ENCODE measurements at places on chromosomes 3 and 15.

DNA sequence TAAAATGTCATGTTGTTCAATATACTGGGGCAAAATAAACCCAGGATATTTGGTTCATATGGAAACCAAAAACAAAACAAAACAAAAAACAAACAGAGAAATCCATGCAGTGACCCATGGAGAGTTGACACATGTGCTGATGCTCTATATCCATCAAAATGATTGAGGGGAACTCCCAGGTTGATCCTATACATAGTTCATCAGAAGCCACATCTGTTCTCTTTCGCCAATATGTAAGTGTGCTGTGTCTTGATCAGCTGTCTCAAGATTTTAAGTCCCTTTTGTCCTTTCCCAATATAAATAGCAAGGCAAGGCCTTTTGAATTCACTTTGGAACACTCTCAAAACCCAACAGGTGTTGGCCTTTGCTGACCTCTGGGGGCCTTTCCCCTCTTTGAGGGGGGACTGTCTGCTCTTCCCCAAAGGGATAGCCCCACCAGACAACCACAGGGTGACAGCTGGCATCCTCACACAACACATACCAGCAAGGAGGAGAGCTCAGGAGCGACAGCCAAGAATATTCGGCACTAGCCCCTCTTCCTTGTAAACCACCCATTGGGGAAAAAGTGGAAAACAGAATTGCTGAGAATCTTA lies 209.4 kb upstream of the CD96 start:
- no peaks in the 10 kb centered on the region for H3K36me3 ChIP-seq
- no peak overlapping the region for H3K27ac ChIP-seq
- no peak for DNase-seq
- H3K4me1 ChIP-seq, result no peaks in the 10 kb centered on the region

DNA sequence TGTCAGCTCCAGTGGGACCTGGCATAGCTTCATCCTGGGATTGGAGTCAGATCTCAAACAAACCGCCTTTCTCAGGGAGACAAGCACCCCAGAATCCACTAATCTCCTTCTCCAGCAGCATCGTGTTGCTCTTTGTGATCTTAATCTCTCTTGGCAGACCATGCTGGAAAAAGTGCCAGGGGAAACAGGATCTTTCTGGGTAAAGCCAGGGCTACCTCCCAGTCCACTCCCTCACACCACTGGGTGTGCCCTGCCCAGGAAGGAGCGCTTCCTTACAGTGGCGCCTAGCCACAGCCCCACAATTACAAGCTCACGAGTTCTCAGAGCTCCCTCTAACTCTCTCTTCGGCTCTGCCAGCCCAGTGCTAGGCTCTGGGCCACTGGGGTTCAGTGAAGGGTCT lies 32.2 kb downstream of the RPLP1 start:
- no peaks in the 10 kb centered on the region for H3K27me3 ChIP-seq
- H3K27ac ChIP-seq, result no peak overlapping the region
- DNase-seq, result no peak

DNA sequence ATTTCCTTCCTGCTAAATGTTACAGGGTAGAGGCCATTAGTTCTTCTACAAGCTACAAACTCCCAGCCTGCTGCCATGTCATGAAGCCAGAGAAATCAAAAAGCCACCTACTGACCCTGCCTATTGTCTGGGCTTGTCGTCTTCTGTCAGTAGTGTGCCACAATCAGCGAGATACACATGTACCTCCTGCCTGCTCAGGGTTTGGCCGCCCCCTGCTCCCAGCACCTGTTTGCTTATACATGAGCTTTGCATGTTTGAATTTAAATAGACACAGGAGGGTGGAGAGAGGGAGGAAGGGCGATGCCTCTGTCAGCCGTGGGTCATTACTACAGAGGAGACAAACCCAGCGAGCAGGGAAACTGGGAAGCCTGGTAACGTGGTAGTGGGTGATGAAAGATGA lies 106.1 kb downstream of the ROBO2 start:
- H3K4me3 ChIP-seq, result no peak overlapping the region
- no peaks in the 10 kb centered on the region for H3K4me1 ChIP-seq
- no peak for DNase-seq
- H3K27ac ChIP-seq, result no peak overlapping the region
- no peaks in the 10 kb centered on the region for H3K27me3 ChIP-seq

DNA sequence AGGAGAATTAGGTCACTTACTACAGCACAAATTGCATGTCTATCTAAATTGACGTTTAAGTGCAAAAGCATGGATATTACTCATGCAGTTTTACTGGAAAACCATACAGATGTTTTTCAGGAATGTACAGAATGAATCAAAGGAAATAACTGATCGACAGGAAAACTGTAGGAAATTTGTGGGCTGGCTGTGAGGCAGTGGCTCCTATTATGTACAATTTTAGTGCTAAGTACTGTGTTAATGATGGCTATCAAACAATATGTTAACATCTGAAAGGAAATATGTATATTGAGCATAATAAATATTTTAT lies 6.9 kb downstream of the NUDT16 start:
- no peak overlapping the region for H3K4me3 ChIP-seq
- peaks cover 10% of the 10 kb centered on the region for H3K4me1 ChIP-seq
- H3K27me3 ChIP-seq, result no peaks in the 10 kb centered on the region
- DNase-seq, result no peak
- H3K36me3 ChIP-seq, result no peaks in the 10 kb centered on the region

DNA sequence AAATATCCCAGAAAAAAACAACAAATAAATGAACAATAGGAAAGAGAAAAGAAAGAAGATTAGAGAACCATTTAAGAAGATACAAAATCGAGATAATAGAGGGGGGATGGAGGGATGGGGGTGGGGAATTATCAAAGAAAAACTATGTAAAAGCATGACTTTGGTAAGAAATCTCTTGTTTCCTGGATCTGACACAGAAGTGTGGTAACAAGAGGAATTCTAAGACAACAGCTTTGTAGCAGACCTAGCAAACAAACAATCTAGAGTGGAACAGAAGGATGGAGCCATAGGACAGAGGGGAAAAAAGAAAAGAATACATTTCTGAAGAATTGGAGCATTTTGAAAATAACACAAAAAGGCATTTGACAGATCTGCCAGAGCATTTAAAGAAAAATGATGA lies 49.3 kb upstream of the HEG1 start:
- H3K36me3 ChIP-seq, result no peaks in the 10 kb centered on the region
- H3K27ac ChIP-seq, result no peak overlapping the region
- no peak overlapping the region for H3K4me3 ChIP-seq
- no peak for DNase-seq
- H3K27me3 ChIP-seq, result no peaks in the 10 kb centered on the region

- H3K36me3 ChIP-seq, result no peaks in the 10 kb centered on the region
- no peak overlapping the region for H3K4me3 ChIP-seq
- peaks cover 10% of the 10 kb centered on the region for H3K4me1 ChIP-seq
Measured at GRCh38 chr3:98897701-98898100, 3.8 kb downstream of the DCBLD2 start.

- no peaks in the 10 kb centered on the region for H3K36me3 ChIP-seq
- H3K4me3 ChIP-seq, result no peak within 1 kb of the TSS
- no peak within 1 kb of the TSS for H3K27ac ChIP-seq
- H3K4me1 ChIP-seq, result peaks cover 3% of the 10 kb centered on the region
- DNase-seq, result no peak
- H3K27me3 ChIP-seq, result peaks cover 8% of the 10 kb centered on the region
Measured at GRCh38 chr3:126180477-126181397, at the start of gene ALDH1L1. Gene ALDH1L1 (minus strand): TSS chr3:126180586. CDS start chr3:126160979, 19,607 bp downstream.

DNA sequence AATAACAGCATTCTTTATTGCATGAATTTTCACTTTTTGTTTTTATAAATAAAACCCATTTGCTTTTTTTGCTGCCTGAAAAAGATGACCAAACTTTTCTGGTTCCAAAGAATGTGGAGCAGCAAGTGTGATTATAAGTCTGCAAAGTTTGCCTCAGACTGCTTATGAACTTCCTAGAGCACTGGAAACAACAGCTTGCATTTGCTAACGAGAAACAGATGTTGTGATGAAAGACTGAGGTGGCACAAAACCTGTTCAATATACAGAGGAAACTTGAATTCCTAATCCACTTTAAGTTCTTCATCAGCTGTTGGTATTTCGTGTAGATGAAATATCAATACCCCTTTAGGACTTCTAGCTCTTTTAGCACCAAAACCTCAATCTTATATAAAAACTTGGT lies 9.3 kb downstream of the ZPLD1 start:
- H3K27ac ChIP-seq, result no peak overlapping the region
- no peaks in the 10 kb centered on the region for H3K4me1 ChIP-seq
- H3K27me3 ChIP-seq, result peaks cover 3% of the 10 kb centered on the region
- no peak overlapping the region for H3K4me3 ChIP-seq
- no peak for DNase-seq

GRCh38 chr3:128950223-128950938 lies 43.5 kb downstream of the CFAP92 start:
- no peaks in the 10 kb centered on the region for H3K27me3 ChIP-seq
- H3K36me3 ChIP-seq, result no peaks in the 10 kb centered on the region
- H3K4me1 ChIP-seq, result no peaks in the 10 kb centered on the region
- DNase-seq, result no peak
- no peak overlapping the region for H3K27ac ChIP-seq

DNA sequence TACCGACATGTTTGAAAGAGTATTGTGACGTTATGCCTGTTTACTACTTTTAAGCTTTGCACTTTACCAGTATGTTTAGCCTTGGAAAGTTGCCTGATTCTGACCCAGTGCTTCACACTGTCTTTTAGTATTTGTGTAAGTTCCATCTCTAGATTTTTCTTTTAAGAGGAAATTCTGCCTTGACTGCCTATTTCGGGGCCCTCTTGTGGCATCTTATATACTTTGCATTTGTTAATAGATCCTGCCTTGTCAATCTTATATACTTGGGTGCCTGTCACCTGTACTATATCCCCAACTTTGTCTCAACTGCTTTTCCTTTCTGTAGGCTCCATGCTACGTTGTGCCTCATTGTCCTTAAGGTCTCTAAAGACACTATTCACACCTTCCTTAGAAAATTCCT lies 244.6 kb downstream of the STXBP5L start:
- no peak overlapping the region for H3K27ac ChIP-seq
- no peaks in the 10 kb centered on the region for H3K27me3 ChIP-seq
- DNase-seq, result no peak
- no peak overlapping the region for H3K4me3 ChIP-seq
- no peaks in the 10 kb centered on the region for H3K36me3 ChIP-seq
- no peaks in the 10 kb centered on the region for H3K4me1 ChIP-seq

DNA sequence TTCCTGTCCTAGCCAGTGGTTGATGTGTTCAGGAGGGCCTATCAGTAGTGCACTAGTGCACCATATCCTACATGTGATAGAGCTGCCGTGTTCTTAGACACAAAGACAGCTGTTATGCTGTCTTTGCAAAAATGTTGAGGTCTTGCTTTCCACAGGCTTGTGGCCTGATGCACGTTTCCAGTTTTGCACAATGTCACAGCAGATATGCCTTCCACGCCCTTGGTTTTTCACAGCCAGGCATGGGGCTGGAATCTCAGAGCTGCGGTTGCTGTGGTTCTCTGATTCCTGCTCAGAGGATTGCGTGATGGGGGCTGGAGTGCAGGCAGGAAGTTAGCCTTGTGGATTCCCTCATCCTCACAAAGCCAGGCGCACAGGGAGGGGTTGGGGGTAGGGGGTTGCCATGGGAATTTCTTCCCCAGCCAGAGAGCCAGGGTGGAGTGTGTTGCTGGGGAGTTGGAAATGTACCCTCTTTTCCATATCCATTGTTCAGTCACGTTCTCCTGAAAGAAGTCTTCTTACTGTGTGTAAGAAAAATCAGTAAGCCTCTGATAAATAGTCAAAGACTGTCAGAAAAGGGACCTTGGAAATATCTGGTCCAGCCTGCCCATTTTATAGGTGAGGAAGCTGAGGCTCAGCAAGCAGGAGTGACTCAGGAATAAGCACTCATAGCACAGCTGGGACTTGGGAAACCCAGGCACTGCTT lies 79.4 kb downstream of the SMAD3 start:
- H3K27me3 ChIP-seq, result no peaks in the 10 kb centered on the region
- no peak overlapping the region for H3K4me3 ChIP-seq
- no peak for DNase-seq

DNA sequence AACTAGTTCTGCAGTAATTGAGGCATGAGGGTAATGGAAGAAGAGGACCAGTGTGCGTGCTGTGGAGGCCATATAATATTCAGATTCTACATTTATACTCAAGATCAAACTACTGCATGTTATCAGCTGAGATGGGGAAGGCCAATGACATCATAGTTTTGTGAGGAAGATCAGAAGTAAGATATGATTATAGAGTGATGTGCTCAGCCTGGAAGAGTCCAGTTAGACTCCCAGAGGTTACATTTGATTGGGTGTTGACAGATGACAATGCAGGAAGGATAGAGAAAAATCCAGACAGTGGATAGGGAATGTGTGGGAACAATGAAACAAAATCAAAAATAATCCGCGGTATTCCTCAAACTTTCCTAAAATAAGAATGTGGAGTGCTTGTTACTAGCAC lies 35.4 kb downstream of the GOLIM4 start:
- H3K36me3 ChIP-seq, result no peaks in the 10 kb centered on the region
- DNase-seq, result no peak
- no peaks in the 10 kb centered on the region for H3K27me3 ChIP-seq
- no peak overlapping the region for H3K27ac ChIP-seq

- no peaks in the 10 kb centered on the region for H3K36me3 ChIP-seq
- no peak overlapping the region for H3K27ac ChIP-seq
- no peaks in the 10 kb centered on the region for H3K4me1 ChIP-seq
- DNase-seq, result no peak
- no peaks in the 10 kb centered on the region for H3K27me3 ChIP-seq
Measured at GRCh38 chr15:94666553-94666952, 435.2 kb downstream of the MCTP2 start.

DNA sequence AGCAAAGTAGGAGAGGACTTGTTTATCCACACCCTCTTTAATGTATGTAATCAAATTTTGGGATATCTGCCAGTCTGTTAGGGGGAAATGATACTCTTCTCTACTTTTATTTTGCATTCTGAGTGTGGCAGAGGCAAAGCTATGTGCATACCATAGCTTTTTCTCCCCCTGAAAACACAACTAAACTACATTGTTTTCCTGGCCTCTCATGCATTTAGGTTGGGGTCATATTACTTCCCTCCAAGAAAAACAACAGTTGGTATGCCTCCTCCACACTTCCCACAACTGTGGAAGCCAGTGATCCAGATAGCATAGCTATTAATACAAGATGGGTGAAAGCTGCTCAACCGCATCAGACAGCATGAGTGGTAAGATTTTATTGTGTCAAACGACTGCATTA lies 6.9 kb downstream of the RPL15 start:
- no peak overlapping the region for H3K27ac ChIP-seq
- no peaks in the 10 kb centered on the region for H3K27me3 ChIP-seq
- H3K4me1 ChIP-seq, result peaks cover 18% of the 10 kb centered on the region
- H3K36me3 ChIP-seq, result peaks cover 36% of the 10 kb centered on the region
- no peak overlapping the region for H3K4me3 ChIP-seq
- no peak for DNase-seq

GRCh38 chr3:46213201-46213600 lies 5.1 kb upstream of the CCR1 start:
- no peak for DNase-seq
- no peak overlapping the region for H3K27ac ChIP-seq
- H3K27me3 ChIP-seq, result peaks cover 4% of the 10 kb centered on the region

- DNase-seq, result no peak
- no peaks in the 10 kb centered on the region for H3K4me1 ChIP-seq
- H3K4me3 ChIP-seq, result no peak overlapping the region
- H3K27ac ChIP-seq, result no peak overlapping the region
Measured at GRCh38 chr3:27289769-27290413, 79.3 kb downstream of the NEK10 start.

GRCh38 chr3:128581566-128581965 lies 69.1 kb downstream of the RPN1 start:
- DNase-seq, result no peak
- H3K27ac ChIP-seq, result no peak overlapping the region
- H3K4me1 ChIP-seq, result peaks cover 4% of the 10 kb centered on the region
- no peak overlapping the region for H3K4me3 ChIP-seq
- H3K27me3 ChIP-seq, result no peaks in the 10 kb centered on the region
